ENCODE measurements at places on chromosomes 6 and 20.

- DNase-seq = no peak
Measured at GRCh38 chr6:100457311-100457990, 7.3 kb downstream of the SIM1 start.

- DNase-seq = no peak
Measured at GRCh38 chr6:54916858-54917257, 70.3 kb downstream of the FAM83B start.

- DNase-seq = no peak
Measured at GRCh38 chr6:140915103-140915502, 1217.6 kb upstream of the GJE1 start.

DNA sequence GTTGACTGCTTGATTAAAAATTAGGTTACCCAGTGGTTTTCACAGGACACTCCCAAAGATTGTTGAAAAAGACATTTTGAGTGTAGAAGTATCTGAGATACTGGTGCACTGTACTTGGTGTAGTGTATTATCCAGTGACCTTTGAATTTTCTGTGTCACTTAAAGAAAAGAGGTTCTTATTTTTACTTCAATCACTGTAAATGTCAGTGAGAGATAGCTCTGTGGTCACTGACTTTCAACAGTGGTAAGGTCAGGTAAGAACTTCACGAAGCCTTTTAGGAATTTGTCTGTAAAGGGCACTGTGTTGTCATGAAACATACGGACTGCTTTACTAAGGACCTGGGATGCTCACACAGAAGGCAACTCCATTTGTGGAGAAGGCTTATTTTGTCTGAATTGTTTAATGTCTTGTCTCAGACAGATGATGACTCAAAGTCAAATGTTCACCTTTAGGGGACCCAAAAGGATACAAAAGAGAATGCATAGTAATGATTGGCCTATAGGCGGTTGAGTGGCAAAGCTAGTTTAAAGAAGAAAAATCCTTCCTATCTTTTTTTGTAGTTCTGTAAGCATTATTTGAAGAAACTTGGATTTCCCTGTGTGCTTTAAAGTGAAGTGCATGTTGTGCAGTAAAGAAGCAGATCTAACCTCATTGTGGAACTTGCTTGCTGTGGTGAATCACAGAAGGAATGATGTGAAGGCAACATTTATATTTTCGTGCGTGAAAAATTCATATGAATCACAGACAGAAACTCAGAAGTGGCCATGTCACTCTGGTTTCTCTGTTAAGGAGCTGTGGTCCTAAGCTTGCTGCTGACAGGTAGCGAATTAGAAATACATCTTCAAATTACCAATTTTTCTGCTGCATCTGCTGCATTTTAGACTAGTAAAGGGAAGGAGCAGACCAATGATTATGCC lies 47.3 kb downstream of the ZFAND3 start:
- DNase-seq = no peak

GRCh38 chr20:62156592-62157386 lies 13.2 kb downstream of the SS18L1 start:
- DNase-seq = peak; percentile 71

DNA sequence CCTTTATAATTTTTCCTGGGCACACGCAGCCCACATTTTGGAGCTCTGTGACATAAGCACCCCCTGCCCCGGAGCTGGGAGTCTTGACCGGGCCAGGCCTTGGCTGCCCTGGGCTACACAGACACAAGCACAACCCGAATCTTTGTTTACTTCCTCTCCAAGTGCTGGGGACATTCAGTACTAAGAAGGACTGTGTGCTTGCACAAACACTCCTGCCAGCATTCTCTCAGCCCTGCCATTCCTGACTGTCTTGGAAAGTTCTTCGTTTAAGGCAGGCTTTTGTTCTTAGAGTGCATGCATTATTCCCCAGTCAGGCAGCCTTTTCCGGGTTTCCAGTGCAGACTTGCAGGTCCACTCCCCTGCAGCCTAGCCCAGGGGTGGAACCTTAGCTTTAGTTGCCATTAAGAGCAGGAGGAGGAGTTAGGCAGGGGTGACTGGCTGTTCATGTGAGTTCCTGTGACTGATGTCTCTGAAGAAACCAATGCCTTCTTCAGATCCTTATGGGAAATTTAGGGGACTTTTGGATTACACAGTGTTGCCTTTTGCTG lies 28.6 kb downstream of the FOXO3 start:
- no peak for DNase-seq

Data from stimulated activated CD4-positive, alpha-beta T cell treated with anti-CD3 and anti-CD28 coated beads, Interleukin-1b, Interleukin-23, amount 100 ng/mL, for 4 hours (primary cell).